ENCODE measurements at places on chromosomes 1 and 21.

DNA sequence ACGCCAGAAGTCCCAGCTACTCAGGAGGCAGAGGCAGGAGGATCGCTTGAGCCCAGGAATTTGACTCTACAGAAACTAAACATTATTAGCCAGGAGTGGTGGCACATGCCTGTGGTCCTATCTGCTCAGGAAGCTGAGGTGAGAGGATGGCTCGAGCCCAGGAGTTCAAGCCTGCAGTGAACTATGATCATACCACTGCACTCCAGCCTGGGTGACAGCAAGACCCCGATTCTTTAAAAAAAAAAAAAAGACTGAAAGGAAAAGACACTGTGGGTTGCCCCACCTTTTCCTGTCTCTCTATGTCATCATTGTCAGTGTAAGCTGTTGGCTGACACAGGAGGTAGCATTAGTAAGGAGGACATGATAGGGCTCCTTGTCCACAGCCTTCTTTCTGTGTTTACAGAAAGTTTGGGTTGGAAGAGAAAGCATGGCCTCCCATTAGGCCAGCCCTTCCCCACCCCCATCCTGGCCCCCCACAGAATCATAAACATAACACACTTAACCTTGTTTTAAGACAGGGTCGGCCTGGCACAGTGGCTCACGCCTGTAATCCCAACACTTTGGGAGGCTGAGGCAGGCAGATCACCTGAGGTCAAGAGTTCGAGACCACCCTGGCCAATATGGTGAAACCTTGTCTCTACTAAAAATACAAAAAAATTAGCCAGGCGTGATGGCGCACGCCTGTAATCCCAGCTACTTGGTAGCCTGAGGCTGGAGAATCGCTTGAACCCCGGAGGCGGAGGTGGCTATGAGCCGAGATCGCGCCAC lies 20.6 kb upstream of the RCAN3 start:
- no peak for DNase-seq

DNA sequence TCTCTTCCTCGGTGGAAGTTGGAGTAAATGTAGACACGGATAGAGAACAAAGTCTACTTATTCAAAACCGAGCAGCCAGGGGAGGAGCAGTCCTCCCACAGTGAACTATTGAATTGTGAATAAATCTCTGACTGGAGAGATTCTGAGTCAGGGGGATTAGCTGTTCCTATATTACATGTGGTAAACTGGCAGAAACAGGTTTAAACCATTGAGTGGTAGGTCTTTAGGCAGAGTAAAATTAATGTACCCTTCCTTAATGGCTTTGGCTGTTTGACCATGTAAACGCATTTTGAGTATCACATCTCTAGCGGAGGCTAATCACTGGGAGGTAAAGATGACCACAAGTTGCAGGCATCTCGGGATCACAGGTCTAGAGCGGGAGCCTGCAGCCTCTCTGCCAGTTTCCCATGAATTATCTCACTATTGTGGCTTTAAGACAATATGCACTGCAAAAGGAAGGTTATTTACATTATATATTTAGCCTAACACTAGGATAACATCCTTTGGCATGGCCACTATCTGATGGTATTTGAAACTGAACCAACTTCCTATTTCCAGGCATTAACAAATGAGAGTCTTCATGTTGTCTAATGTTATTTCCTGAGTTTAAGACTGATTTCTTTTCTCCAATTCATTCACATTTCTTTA lies 7.9 kb upstream of the DISC1 start:
- DNase-seq = no peak

GRCh38 chr1:50517488-50517887 lies 94.2 kb upstream of the DMRTA2 start:
- no peak for DNase-seq

DNA sequence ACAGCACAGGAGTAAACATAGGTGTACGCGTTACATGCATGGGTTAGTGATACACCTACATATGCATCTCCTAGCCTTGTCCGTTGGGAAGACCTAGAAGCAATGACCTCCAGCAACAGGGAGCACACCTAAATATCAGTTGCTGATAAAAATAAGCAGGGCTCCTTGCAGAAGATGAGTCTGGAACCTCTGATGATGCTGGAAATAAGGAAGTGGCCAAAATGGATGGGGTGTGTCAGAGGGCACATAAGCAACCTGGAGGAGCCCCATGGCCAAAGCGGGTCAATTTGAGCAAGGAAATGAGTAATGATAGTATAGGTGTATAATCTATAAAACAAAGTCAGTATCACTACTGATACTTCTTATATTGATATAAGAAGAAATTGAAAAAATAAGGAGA lies 13.7 kb downstream of the ADARB1 start:
- no peak for DNase-seq

GRCh38 chr1:223156343-223156742 lies 13.3 kb upstream of the TLR5 start:
- DNase-seq = no peak

DNA sequence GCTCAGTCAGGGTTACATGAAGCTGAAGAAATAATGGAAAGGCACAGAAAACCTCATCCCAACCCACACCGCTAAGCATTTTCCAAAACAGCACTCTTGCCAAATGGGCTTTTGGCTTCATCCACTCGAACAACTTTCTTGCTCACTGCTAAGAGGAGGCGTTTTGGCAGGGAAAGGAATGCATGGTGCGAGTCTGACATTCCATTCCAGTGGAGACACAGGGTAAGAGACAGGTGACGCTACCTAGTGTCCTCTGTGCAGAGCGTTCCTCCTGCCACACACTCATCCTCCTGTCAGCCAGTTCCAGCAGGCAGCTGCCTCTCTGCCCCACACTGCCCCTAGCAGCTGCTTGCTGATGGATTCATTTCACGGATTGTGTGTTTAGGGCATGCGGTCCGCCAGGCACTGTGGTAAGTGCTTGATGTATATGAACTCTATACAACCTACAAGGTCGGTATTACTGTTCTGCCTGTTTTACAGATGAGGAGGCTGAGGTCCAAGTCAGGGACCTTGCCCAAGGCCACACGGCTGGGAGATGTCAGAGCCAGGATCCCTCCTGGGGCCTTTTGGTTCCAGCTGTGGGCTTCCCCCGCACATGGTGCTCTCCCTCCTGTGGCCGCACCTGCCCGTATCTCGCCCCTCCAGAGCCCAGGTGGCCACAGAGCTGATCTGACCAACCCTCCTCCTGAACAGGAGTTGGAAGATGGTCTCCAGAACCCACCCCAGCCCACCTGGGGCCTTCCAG lies 25.7 kb upstream of the BACE2 start:
- no peak for DNase-seq

DNA sequence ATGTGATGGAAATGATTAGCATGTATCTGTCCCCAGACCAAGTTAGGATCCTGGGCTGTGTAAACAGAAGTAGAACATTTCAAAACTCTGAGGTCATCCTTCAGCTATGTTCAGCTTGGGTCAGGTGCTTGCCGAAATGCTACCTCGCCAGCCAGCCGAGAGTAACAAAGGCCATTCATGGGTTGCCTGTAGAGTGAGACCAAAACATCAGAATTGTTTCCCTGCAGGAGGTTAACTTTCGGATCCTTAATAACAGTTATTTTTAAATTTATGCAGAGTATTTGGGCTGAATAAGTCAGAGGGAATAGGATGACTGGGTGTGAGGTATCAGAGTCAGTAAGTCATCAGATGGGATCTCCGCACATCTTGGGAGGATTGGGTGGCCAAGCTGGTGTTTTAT lies 35.6 kb downstream of the SMYD2 start:
- no peak for DNase-seq
